ENCODE measurements at places on chromosomes 1 and 21. TPM values are rescaled to one million over a fixed set of nuclear protein-coding genes. Genes with fewer than 3 reads are reported as not detected.

- DNase-seq, result no peak
Measured at GRCh38 chr1:82377201-82377884, 576.6 kb downstream of the ADGRL2 start.

DNA sequence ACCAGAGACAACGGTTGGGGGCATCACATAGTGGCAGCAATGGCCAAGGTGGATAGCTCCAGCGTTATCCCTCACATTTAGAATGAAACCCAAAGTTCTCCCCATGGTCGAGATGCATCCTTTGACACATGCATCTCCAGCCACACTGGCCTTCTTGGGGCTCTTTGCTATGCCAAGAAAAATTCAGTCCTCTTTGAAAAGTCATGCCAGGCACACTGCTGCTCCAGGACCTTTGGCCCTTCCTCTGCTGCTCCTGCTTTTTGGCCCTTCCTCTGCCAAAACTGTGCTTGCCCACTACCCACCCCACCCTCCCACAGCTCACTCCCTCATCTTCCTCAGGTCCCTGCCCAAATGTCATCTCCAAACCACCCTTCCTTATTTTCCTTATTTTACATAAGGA is 106.4 kb downstream of the C1orf94 start:
- no peak for DNase-seq

DNA sequence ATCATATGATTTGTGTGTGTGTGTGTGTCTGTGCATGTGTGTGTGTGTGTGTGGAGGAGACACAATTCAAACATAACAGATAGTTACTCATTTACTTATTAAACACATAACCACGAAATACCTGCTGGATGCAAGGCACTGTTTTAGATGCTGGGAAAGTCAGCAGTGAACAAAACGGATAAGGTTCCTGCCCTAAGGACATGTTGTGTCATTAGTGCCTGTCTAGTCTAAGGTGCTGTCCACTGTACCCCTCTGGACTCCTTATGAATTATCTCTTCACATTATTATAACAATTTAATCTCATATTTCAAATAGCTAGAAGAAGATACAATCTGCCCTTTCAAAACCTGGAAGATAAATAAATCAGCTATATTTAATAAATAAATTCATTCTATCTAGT is 162.4 kb downstream of the PLPPR5 start:
- DNase-seq, result no peak

DNA sequence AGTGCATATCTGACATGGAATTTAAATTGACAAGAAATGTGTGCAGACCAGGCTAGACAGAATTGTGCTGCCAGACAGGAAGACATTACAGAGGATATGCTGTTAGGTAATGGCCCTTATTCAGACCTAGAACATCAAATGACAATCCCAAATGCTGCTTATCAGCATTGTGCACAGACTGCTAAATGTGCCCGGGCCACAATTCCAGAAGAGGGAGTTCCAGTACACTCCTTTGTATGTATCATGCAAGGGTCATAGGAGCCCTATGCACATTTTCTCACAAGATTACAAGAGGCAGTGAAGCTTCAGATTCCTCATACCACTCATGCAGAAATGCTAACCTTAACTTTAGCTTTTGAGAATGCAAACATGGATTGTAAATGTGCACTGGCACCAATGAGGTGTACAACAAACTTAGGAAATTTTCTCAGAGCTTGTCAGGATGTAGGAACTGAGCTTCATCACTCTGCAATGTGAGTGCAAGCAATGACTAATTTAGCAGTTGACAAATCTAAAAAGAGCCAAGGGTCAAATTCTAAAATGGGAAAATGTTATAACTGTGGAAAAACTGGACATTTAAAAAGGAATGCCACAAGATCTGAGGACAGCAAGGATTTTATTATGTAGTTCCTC is 273.5 kb downstream of the COL11A1 start:
- DNase-seq, result no peak

DNA sequence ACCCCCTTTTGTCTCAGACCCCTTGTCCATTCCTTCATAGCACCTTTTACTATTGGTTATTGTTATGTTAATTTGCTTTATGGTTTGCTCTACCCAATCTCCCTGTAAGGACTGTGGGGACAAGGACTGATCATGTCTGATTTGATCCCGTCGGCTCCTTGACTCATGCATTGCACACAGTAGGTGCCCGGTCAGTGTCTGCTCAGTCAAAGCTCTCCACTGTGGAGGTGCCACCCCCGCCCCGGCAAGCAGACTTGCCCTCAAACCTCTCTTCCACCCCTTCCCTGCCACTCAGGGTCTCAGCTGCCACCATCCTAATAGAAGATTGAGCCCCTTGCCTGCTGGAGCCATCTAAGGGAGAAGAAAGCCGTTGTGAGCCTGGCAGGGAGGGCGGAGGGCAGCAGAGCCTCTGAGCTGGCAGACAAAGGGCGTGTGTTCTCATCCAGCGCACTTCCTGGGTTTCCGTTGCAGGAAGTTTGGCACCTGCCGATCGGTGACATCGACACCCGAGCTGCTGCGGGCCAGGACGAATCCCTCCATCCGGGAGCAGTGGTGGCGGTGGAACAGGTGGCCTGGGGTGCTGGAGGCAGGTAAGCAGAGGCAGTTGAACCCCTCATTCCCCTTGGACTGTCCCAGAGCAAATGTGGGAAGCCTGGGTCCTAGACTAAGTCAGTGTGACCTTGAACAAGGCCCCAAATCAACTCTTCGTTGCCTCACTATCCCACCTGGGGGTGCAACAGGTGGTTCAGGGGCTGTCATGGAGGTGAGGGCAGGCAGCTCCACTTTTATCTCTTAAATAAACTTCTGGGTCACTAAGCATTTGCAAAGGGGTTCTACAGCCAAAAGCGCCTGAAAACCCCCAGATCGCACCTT is 2.2 kb upstream of the FBLIM1 start:
- DNase-seq, result peak; percentile 85

DNA sequence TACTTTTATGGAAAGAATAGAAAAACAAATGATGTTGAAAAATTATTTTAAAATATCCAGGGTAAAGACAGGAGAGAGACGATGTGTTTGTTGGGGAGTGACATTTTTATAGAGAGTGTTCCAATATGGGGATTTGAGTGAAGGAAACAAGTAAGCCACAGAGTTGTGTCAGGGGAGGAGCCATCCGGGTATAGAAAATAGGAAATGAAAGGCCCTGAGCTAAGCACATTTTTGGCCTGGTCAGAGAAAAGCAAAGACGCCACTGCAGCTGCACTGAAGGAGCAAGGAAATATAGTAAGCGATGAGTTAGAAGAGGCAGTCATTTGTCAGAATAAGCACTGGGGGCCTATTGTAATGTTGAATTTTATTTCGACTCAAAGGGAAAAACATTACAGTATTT is 107.3 kb upstream of the ADGRL4 start:
- no peak for DNase-seq

ICOSLG gene
- total RNA-seq, result 6.3 TPM

CHIA gene
- not detected for total RNA-seq

ZNF281 gene
- 9.1 TPM for total RNA-seq
